Stimulated activated CD4-positive, alpha-beta T cell treated with anti-CD3 and anti-CD28 coated beads, Interleukin-2, amount 100 ng/mL, for 4 hours (primary cell): ENCODE measurements at places on chromosomes 5 and 9.

DNA sequence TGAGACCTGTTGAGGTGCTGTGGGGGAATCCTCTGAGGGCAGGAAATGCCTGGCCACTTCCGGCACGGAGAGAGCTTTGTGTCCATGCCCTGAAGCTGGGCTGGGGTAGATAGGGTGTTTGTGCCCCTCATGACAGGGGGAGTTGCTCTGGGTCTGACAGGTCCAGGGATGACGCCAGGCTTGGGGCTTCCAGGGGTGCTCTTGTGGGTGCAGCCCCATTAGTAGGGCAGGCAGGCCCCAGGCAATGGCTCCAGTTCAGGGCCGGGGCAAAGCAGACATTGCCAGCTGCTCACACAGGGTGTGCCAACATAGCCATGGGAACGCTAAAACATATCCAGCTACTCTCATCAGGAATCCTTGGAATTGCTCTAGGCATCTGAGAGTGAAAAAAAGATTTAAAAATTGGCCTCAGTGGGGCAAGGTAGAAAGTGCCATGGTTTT lies 21.1 kb downstream of the PITX1 start:
- no peak for DNase-seq

DNA sequence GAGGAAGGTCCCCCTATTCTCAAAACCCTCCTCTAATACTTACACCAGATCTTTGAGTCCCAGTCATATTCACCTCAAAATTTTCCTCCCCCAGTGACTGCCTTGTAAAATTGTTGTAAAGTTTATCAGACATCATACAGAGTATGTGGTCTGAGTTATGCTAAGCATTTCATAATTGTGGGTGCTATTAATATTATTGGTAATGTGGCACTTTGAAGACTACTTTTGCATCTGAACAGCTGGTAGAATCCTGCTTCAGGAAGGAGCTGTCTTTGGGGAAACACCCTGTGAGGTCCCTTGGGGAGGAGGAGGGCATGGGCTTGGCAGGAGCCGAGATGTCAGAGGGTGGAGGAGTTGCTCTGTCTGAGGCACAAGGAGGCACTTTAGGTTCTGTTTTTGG lies 164.9 kb upstream of the ZNF618 start:
- no peak for DNase-seq

- no peak for DNase-seq
Measured at GRCh38 chr9:131731237-131731636, 8.6 kb downstream of the RAPGEF1 start.

DNA sequence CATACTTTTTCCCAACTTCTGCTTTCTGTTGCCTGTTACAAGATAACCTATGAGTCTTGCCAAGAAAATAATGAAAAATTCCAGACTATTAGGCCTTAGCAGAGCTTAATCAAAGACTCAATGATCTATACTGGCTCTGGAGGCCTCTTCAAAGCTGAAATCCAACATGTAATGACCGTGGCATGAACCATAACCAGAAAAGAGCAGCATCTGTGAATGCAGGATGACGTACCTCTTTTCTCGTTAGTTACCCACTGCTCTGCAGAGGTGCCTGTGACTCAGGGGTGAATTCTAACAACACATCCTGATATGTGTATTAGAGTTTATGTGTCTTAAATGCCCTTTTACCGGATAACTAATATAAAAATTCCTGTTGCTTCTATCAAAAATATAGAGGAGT lies 645.4 kb downstream of the PRELID2 start:
- DNase-seq, result no peak

GRCh38 chr9:121259498-121259897 lies 8.5 kb upstream of the GSN start:
- no peak for DNase-seq

DNA sequence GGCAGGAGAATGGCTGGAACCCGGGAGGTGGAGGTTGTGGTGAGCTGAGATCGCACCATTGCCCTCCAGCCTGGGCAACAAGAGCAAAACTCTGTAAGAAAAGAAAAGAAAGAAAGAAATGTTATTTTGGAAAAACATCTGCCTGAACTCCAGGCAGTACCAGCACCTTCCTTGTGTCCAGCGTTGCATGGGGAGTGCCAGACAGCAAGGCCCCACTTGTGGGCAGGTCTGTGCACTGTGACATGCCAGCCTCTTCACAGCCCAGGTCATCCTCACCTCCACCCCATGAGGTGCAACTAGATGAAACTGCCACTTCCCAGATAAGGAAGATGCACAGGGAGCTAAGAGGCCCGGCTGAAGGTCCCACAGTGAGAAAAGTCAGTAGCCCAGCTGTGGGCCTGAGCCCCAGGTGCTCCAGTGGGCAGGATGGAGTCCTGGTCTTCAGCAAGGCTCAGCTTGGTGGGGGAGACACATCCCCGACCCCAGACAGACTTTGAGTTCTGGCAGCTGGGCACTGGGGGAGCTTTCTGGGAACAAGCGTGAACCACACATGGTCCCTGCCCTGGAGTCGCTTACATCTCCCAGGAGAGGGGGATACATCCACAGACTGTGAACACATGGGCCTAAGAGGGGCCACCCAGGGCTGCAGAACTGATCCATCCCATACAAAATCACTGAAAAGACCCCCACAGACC lies 146.9 kb upstream of the IER5L start:
- DNase-seq, result no peak

GRCh38 chr5:68739752-68740151 lies 354.1 kb upstream of the SLC30A5 start:
- DNase-seq, result no peak

DNA sequence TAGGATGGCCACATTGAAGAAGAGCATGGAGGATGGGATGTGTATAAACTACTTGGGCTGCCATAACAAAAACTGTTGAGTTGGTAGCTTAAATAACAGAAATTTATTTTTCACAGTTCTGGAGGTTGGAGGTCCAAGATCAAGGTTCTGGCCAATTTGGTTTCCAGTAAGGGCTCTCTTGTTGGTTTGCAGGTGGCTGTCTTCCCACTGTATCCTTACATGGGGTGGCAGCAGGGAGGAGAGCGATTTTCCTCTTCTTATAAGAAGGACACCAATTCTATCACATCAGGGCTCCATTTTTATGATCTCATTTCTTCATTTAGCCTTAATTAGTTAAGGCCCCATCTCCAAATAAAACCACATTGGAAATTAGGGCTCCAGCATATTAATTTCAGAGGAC lies 465.7 kb downstream of the GADD45G start:
- no peak for DNase-seq

DNA sequence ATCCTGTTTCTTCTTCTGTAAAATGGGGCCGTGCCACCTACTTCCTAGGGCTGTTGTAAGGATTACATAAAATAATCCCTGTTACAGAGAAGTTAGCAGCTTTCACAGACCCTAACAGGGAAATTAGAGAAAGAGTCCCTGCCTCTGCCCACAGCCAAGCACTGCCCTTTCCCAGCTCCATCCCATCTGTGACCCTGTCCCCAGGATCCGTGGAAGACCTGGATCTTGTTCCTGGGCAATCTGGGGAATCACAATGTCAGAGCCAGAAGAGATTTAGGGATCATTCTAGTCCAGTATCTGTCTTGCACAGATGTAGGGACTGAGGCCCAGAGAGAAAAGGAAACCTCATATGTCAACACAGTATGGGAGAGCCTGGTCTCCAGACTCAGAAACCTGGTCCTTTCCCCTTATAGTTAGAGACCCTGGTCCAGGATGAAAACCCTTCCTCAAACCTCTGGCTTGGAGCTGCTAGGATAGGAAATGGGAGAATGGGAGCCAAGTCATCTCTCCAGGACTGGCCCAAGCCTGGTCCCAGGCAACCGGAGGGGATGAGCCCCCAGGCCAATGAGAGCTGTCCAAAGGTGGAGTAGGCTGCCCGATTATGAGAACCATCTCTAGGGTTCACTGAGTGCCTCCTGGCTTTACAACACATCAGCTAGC lies 12.5 kb downstream of the LHX6 start:
- DNase-seq, result no peak

- DNase-seq, result no peak
Measured at GRCh38 chr5:55657443-55657842, 54.7 kb downstream of the SLC38A9 start.

GRCh38 chr5:172973127-172973916 lies 10.2 kb upstream of the ATP6V0E1 start:
- DNase-seq, result no peak

DNA sequence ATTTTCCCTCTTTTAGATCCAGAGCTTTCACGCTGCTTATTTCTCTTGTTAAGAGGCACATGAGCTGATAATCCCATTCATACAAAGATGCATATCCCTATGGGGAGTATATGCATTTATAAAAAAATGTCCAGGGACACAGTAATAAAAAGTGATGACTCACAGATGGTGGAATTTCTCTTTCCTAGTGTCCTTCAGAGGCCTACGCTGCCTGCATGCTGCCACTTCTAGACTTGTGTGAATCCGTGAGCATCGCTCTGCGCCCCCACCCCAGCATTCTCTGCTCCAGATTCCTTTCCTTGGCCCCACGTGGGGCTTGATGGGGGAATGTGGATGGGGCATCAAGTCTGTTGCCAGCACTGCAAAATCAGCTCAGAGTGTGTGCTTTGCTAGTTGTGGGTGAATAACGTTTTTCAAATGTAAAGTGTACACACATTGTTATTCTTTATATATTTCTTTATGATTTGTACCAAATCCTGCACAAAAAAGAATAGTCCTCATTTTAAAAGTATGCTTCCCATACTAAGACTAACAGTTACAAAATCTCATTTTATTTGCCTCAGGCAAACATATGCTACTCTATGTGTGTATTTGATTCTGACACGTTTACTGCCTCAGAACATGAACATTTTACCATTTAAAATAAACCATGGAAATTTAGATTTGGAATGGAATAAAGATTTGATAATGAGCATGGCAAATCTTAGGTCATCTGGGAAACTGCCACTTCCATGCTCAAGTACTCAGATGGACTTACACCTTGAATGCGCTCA lies 22.4 kb upstream of the RASGRF2 start:
- no peak for DNase-seq

- no peak for DNase-seq
Measured at GRCh38 chr5:62974623-62975022, 396.0 kb downstream of the LRRC70 start.

DNA sequence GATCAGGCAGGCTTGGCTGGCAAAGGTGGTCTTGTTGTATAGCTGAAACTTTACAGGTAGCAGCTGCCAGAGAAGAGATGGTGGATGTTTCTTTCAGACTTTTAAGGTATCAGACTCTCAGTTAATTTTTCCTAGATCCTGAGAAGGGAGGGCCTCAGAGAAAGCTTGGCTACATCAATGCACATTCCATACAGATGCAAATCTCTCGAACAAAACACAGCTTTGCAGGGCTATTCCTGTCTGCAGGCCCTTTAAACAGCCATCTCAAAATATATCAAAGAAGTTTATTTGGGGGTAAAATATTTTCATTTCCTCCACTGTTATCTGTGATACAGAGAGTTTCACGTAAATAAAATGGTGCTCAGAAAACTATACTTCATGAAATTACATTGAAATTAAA lies 1584.4 kb downstream of the EFNA5 start:
- no peak for DNase-seq

GRCh38 chr5:145502906-145503305 lies 332.2 kb downstream of the PRELID2 start:
- no peak for DNase-seq

- no peak for DNase-seq
Measured at GRCh38 chr5:74596927-74597326, 43.6 kb downstream of the ENC1 start.

GRCh38 chr9:134968011-134968822 lies 50.5 kb upstream of the FCN1 start:
- DNase-seq, result no peak

DNA sequence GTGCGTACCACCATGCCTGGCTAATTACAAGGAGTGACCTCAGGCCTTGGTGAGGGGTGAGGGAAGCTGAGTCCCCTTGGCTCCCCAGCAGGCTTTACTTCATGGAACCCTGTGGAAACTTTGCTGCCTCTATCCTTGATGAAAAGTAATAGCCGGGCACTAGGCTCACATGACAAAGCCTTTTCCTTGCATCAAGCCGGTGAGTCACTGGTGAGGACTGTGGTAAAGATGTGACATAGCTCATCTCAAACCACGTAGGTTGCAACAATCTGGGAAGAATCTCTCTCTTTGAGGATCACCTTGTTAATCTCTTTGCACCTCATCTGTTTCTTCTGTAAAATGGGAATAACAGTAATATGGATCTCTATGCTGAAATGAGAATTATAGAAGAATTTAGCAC lies 116.3 kb upstream of the SLC25A48 start:
- no peak for DNase-seq

GRCh38 chr5:175920231-175920811 lies 47.8 kb downstream of the THOC3 start:
- no peak for DNase-seq

DNA sequence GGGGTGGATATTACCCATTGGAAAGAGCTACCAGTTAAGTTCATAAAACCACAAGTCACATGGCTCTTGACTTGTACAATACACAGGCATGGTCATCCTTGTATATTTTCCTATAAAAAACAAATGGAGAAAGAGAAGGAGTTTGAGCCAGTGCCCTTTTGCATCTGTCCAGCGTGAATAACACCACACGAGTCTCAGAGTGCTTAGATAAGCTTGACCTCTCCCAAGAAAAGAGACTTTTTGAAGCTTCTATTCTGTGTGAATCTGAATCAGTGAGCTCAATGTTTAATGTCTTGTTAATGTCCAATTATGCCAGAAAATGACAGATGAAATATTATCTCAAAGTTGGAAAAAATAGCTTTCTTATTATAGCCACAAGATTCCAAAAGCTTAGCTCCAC lies 30.9 kb upstream of the LPAR1 start:
- DNase-seq, result no peak

DNA sequence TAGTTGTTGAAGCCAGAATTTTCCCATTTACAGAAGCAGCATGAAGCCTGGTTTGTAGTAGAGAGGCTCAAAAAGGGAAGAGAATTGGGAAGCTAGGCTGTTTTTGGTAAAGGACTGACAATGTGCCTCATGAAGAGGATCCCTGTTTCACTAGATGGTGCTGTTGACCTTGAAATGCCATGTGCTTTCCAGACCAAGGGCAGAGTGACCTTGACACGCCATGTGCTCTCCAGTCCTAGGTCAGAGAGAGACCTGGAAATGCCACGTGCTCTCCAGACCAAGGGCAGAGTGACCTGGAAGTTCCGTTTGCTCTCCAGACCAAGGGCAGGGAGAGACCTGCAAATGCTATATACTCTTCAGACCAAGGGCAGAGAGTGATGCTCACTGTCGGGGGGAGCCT lies 32.0 kb downstream of the UNC13B start:
- DNase-seq, result no peak

GRCh38 chr9:128097543-128098296 lies 29.7 kb downstream of the SLC25A25 start:
- no peak for DNase-seq

DNA sequence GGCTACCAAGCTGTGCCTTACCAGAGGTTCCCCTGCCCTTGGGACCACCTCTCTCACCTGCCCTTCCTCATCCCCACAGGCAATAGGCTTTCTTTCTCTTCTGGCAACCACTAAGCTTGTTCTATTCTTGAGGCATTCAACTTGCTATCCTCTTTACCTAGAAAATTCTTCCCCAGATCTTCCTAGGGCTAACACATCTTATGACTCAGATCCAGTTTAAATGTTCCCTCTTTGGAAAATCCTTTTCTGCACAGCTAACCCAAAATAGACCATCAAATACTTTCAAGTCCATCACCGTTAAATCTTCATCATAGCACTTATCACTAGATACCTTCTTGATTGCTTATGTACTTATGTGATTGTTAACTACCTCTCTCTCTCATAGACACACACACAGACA lies 93.7 kb downstream of the ENC1 start:
- no peak for DNase-seq
